ENCODE measurements at places on chromosomes 6 and 20.

DNA sequence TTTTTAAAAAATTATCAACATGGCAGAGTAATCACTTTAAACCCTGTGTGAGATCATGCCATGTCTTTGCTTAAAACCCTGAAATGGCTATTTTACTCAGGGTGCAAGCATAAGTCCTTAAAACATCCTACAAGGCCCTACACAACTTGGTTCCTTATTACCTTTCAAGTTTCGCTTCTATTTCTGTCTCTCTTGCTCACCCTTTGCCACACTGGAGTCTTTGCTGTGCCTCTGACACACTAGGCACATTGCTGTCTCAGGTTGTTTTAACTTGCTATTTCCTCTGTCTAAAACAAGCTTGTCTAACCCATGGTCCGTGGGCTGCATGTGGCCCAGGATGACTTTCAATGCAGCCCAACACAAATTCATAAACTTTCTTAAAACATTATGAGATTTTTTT, 55.6 kb downstream of the KIAA0408 start:
- DNase-seq: no peak

DNA sequence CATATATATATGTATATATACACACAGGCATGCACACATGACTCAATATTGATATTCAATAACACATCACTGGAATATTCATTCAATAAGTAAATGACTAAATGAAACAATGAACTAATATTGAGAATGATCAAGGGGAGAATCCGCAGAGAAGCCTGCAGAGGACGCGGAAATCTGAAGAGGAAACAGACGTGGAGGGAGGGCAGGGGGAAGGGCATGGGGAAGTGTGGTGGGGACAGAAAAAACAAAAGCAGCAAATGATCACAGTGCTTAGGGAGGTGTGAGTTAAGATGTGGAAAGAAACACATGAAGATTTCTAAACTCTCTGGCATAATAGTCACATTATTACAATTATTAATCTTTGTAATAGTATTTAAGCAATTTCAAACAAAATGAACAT, 14.5 kb downstream of the PERP start:
- DNase-seq: no peak

DNA sequence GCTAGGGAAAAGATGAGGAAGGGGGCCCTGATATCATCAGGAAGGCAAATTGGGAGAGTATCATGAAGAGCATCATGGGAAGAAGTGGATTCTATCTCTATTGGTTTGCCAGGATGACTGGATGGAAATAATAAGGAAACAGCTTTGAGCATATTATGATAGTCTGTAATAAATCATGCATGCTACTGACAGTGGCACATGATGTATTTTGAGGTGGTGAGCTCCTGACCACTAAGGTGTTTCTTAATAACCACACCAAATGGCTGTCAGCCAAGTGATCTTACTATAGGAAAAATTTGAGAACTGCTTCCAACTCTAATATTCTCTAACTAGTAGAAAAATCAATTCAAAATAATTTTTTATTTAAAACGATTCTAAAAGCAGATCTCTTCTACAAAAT, 548.4 kb upstream of the JAG1 start:
- DNase-seq: no peak

DNA sequence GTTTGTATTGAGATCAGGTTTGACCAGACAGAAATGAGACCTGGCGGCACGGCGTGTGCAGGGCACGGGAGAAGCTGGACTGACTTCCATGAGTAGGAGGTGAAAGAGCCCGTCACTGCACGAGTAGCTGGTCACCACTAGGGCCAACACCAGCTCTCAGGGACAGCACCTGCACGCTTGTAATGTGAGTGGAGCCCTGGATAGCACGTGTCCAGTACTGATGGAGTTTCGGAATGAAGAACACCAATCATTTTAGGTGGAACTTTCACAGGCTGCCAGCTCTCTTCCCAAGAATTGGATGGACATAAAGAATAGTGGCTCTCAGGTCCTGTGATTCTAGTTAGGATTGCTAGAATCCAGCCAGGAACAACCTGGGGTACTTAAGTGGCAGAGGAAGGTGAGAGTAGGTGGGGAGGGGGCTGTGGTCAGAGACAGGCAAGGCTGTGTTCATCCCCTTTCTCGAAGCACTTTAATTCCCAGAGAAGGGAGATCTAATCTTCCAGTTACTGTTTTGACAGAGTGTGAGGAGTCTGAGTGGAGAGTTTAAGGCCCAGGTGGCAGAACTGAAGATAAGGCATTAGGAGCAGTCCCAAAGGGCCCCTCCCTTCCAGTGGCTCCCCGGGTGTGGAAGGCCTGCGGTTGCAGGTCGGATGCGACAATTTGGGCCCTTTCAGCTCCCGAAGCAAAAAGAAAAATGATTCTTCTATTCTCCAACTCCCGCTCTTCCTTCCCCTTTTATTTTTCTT, 314.8 kb downstream of the QKI start:
- no peak for DNase-seq

GRCh38 chr6:101956961-101957360, 563.5 kb downstream of the GRIK2 start:
- no peak for DNase-seq

DNA sequence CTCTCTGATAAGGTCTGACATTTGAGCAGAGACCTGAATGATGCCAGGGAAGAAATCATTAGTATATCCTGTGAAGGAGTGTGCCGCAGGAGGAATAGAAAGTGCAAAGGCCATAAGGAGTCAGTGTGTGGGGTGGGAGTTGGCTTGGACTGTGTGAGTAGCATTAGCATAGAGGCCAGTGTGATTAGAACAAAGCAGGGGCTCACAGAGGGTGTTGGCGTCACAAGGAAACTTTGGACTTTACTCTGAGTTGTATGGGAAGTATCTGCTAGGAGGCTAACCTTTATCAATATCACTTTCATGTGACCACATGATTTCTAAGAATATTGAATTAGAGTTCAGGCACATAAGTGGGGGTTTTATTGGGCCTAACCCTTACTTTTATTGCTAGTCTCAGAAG, 12.1 kb downstream of the TMEM200A start:
- no peak for DNase-seq

DNA sequence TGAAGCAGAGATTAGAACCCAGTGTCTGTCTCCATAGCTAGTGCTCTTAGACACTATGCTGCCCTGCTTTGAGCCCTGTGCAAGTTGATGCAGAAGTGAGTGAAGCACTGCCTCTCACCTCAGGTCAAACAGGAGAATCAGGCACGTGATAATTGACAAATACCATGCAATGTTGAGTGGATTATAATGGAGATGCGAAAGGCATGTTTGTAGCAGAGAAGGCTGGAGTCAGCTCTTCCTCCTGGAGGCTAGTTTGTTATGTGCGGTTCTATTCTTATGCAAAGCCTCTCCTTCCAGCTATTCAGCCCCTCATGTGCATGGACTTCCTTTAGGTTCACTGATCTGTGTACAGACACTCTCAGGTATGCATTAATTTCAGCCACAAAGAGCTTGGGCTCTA, 108.5 kb downstream of the MANEA start:
- DNase-seq: no peak

- DNase-seq: no peak
These were observed 100.3 kb downstream of the SMOC2 start for GRCh38 chr6:168541307-168541706.

- DNase-seq: no peak
These were observed 885 bp upstream of the GZF1 start for GRCh38 chr20:23361119-23361475.

DNA sequence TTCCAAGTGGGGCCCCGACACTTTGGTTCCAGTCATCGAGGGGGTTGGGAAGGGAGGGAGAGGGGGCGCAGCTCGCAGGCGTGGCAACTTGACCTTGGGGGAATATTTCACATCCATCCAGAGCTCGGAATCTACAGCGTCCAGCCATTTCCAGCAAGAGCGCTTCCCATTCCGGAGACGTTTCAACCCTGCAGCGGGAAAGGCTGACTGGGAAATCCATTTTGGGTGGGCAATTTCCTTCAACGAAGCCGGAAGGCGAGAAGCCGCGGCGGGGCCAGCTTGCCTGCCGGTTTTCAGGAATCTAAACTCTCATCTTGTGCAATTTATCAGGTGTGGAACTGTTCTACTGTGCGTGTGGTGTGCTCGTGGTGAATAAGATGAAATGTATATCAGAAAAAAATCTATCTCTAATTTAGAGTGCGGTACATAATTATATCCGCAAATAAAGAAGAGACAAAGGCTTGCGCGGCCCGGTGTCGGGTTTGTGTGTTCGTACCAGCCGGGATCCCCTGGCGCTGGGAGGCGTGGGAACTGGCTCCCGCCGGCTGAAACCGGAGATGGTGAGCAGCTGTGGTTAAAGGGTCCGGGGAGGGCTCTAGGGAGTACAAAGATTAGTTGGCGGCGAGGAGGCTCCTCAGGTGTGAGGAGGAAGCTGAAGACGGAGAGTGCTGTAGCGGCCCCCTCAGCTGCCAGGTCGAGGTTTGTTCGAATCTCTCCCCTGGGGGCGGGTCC, 4.8 kb downstream of the SLC32A1 start:
- no peak for DNase-seq

DNA sequence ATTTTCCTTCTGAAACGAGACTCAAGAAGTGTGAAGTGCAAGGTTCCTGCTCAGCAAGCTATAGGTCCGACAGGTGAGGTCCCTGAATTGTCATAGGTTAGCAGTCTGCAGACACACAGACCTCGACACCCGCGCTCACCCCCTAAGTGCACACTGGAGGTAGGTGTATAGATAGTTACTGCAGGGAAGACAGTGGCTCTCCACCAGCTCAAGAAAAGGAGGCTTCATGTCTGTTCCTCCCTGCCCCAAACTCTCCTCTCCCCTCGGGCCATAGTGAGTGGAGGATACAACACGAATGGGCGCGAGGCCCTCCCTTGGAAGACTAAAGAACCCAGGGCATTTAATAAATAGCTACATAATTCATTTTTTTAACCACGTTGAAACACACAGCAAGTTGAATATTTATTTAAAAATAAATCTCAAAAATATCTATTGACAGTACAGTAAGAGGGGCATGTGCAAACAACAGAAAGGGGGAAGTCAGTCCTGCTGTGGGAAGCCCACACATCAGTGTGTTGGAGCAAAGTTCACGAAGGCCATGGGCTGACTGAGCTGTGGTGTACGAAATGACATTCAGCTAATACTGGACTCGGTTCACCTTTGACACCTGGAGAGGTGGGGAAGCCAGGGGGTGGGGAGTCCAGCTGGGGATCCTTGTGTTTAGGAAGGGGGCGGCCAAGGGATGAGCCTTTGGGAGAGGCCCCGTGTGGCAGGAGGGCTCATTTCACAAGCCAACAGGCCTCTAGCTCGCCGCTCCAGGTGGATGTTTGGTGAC, 10.7 kb downstream of the SPATA2 start:
- DNase-seq: no peak

- DNase-seq: no peak
These were observed 213.9 kb upstream of the CNR1 start for GRCh38 chr6:88380083-88380482.

DNA sequence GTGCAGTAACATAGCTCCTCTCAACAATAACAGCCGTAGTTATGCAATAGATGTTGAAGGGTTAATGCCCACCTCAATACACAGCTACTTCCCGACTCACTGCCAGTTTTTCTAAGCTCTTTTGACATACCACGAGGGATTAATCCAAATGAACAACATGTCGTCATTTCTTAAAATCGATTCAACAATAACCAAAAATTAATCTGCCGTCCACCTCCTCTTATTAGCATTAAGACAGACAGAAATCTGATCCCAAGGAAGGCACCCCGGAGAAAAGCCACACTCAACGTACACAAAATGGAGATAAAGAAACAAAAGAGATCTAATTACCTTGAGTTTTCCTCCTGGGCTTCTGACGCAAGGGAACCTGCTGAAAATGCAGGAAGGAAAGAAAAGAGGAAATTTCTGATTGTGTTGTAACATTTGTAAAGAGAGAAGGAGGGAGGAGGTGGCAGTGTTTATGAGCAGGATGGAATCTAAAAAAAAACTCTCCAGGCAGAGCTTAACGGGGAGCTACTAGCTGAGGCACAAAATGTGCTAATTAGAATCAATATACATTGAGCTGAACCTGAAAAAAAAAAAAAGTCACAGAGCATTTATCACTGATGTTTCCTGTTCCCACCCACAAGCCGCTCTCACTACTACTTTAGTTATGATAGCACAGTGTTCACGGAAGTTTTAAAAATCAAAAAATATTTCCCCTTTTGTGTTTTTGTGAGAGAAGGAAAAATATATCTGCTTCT, 109.3 kb downstream of the IPCEF1 start:
- DNase-seq: no peak

GRCh38 chr6:148635070-148635743, 111.6 kb upstream of the UST start:
- no peak for DNase-seq

GRCh38 chr6:37489697-37490336, 9.9 kb downstream of the CCDC167 start:
- DNase-seq: no peak

DNA sequence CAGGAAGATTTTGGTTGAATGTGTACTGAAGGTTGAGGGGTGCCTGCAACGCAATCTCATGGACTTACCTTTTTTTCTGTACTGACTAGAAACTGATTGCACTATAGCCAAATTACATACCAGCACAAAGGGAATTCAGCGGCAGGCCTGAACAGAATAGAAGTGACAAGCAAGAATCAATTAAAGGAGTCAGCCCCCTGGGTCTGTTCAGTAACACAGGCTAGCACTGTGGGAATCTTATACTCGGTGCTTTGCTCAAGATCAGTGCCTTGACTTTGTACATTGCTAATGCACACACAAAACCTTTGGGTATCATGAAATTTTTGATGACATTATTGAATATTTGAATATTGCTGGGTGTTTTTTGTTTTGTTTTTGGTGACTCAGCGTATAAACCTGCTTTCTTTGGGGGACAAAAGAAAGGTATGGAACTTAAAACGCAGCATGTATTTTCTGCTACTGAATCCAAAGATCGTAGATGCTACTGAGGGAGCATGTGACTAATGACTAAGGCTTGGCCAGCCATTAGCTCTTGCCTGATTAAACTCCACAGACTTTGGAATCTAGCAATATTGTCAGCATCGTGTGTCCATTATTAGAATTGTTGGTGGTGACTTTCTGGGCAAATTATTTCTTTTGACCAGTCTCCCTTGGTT, 236.6 kb downstream of the ARID1B start:
- no peak for DNase-seq

DNA sequence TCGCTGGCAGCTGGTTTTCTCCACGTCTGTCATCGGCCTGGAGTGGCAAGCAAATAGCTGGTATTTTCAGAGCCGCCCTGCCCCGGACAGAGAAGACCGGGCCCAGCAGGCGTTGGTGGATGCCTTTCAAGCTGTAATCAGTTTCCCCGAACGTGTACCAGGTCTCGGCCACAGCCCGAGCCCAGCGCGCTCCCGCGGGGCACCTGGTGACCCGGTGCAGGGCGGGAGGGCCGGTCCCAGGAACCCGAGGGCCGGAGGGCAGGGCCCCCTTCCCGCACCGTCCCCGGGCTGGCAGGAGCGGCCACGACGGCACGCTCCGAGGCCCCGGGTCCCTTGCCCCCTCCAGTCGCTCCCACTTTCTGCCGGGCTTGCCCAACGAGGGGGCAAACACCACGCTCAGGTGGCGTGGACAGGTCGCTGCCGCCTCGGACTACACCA, 348 bp upstream of the PYGB start:
- no peak for DNase-seq

- no peak for DNase-seq
These were observed 206.3 kb downstream of the UNC5CL start for GRCh38 chr6:40832691-40833090.

- DNase-seq: no peak
These were observed 72.4 kb downstream of the ADGRG6 start for GRCh38 chr6:142374091-142374770.

Data from stimulated activated CD4-positive, alpha-beta T cell treated with anti-CD3 and anti-CD28 coated beads, Interleukin-12 subunit alpha, Interleukin-12 subunit beta, amount 100 ng/mL, for 24 hours (primary cell).